HFFc6 (cell line): ENCODE measurements at places on chromosomes 3 and 15. TPM values are rescaled to one million over a fixed set of nuclear protein-coding genes. Genes with fewer than 3 reads are reported as not detected.

Gene DLEC1
- total RNA-seq: 0.06 TPM in 1 of 3 replicates, not detected in the others

Gene CSTA
- 0.29 TPM in 2 of 3 replicates, not detected in the other for total RNA-seq

Gene GABRB3
- 0.82 to 5.7 TPM (median 3.6 TPM) in 3 replicates for total RNA-seq

Gene SLC12A1
- total RNA-seq: not detected in 2 replicates

Gene RAD51
- 8.6 to 14.5 TPM (median 12.1 TPM) in 3 replicates for total RNA-seq

Gene ASB14
- total RNA-seq: not detected in 3 replicates

Gene PLA2G4E
- total RNA-seq: not detected in 3 replicates

Gene SHC4
- total RNA-seq: 3.0 and 3.1 TPM in 2 replicates

Gene SERPINI2
- total RNA-seq: not detected in 3 replicates

Gene MOBP
- total RNA-seq: not detected in 3 replicates

Gene SYNM
- total RNA-seq: 4.5 to 7.1 TPM (median 4.6 TPM) in 3 replicates

Gene TMC3
- not detected in 3 replicates for total RNA-seq

Gene PROS1
- total RNA-seq: 1.1 to 2.0 TPM (median 1.9 TPM) in 3 replicates

Gene ZKSCAN7
- 0.55 and 0.88 TPM in 2 replicates for total RNA-seq

Gene SERINC4
- total RNA-seq: 0.11 TPM in 1 of 3 replicates, not detected in the others

Gene SPINT1
- total RNA-seq: 0.26 to 0.87 TPM (median 0.58 TPM) in 3 replicates

Gene LRRC34
- 0.18 to 0.90 TPM (median 0.84 TPM) in 3 replicates for total RNA-seq

Gene LRRIQ4
- total RNA-seq: not detected in 2 replicates

Gene SNX22
- total RNA-seq: 0.16 TPM in 1 of 3 replicates, not detected in the others

Gene CPB1
- total RNA-seq: not detected in 3 replicates

Gene WDR93
- total RNA-seq: 0.12 TPM in 1 of 3 replicates, not detected in the others

Gene SQOR
- 23.2 to 42.1 TPM (median 29.3 TPM) in 3 replicates for total RNA-seq

Gene CHRD
- 0.08 to 0.30 TPM in 2 of 3 replicates, not detected in the other for total RNA-seq

Gene PLA2G4D
- not detected in 2 replicates for total RNA-seq
